OCI-LY7 (cell line): ENCODE measurements at places on chromosomes 7 and 10. TPM values are rescaled to one million over a fixed set of nuclear protein-coding genes. Genes with fewer than 3 reads are reported as not detected.

DNA sequence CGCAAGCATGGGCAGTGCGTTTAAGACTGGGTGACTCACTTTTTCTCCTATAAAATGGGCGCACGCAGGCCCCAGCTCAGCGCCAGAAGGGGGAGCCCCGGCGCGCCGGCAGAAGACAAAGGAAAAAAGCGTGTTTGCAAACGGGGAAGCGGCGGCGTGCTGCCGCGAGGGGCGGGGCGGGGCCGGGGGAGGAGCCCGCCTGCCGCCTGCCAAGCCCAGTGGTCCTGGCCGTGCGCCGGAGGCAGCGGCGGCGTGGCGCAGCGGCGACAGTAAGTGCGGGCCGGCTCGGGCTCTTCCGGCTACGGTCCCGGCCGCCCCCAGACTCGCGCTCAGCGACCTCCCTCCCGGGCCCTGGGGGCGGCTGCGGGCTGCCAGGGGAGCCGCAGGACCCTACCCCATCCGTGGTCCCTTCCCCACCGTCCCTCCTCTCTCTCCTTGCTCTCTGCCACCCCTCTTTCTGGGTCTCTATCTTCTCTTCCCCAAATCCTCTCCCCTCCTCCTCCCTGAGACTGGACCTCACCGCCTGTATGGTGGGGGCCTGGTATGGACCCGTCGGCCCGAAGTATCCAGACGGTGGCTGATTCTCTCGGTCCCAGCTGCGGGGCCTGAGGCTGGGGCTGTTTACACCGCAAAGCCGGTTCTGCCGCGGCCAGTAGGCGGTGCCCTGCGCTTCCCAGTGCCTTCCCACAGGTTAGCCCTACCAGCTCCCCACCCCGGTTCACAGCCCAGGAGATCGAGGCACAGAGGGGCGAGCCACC is at the start of gene SLC29A3:
Gene SLC29A3 (plus strand): TSS at position 218 of the 758 bp plus-strand sequence. CDS start 51 bp downstream, at position 269.
- peak; percentile 90 for DNase-seq

- no peak for DNase-seq
Observed at GRCh38 chr7:96090756-96091155, 231.1 kb downstream of the SLC25A13 start.

GRCh38 chr7:117044664-117045063 is 91.4 kb downstream of the ST7 start:
- DNase-seq: no peak

DNA sequence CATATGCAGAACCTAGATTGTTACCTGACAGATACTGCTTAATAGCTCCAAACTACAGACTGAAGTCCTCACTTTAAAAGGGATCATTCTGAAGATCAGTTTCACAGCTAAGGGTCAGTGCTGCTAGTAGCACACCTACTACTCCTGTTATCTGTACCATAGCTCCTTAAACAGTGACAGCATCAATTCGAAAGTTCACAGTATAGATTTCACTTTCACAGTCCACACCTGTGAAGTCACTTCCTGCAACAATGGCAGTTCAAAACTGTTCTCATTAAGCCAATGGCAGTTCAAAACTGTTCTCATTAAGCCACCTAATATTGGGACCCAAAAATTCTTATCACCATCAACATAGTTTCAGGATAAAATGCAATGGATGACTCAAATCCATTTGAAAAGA is 10.7 kb upstream of the FHIP2A start:
- DNase-seq: no peak

DNA sequence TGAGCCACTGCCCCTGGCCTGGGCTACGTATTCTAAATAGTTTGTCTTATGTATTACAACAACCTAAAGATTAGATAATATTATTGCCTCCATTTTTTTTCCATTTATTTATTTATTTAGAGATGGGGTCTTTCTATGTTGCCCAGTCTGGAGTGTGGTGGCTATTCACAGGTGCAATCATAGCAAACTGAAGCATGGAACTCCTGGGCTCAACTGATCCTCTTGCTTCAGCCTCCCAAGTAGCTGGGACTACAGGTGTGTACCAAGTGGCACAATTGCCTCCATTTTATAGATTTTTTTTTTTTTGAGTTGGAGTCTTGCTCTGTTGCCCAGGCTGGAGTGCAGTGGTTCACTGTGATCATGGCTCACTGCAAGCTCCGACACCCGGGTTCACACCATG is 6.5 kb upstream of the TRA2A start:
- no peak for DNase-seq

DNA sequence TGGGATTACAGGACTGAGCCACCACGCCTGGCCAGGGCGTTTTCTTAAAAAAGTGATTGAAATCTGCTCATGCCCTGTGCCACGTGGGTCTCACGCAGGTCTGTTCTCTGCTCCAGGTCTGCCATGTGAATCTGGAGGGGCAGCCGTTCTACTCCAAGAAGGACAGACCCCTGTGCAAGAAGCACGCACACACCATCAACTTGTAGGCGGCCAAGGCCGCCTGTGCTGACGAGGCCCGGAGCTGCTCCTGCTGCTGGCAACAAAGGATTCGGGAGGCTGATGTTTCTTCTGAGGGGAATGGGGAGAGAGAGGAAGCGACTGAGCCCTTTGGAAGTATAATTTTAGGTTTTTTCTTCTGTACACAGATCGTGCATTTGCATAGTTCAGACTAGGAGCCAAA is 23.6 kb upstream of the BMPR1A start:
- no peak for DNase-seq

- no peak for DNase-seq
Observed at GRCh38 chr7:46369933-46370654, 449.0 kb upstream of the IGFBP3 start.

GRCh38 chr7:44076101-44076895 is 6.0 kb downstream of the POLM start:
- DNase-seq: no peak

DNA sequence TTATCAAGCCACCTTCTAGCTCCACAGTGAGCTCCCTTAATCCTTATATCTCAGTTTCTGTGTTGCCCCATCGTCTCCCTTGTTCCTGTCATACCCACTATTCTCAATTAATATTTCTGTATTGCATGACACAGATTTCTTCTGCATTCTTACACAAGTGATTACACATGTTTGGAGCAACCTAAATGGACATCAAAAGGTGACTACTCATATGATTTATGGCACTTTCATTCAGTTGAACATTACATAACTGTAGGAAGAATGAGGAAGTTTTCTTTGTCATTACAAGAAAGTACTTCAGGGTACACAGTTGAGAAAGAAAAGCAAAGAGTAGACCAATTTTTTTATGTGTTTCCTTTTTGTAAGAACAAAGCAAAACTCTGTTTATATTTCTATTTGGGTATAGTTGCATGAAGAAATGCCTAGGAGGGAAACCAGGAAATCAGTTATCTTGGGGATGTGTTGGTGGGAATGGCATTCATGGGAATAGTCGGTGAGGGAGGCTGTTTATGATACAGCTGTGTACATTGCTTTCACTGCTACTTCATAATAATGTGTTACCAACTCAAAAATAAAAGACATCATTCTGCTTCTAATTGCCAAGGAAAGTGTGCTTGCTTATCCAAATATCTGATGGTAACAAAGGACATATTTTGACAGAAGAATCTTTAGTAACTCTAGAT is 23.6 kb upstream of the PRSS37 start:
- no peak for DNase-seq

DNA sequence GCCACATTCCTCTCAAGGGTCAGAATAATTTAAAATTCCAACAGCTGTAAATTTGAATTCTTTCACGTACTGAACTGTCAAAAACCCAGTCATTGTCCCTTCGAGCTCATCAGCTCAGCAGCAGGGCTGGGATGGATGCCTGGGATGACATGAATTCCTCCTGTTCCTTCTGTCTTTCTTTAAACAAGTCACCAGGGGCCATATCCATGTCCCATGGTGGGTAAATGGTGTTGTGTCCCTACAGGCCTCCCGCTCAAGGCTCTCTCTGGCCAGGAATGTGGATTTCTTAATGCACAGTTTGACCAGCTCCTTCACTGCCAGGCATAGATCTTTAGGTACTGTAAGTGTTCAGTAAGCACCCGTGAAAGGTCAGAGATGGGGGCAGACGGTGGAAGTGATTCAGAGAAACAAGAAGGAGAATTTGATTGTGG is 13.8 kb upstream of the TECPR1 start:
- DNase-seq: no peak

DNA sequence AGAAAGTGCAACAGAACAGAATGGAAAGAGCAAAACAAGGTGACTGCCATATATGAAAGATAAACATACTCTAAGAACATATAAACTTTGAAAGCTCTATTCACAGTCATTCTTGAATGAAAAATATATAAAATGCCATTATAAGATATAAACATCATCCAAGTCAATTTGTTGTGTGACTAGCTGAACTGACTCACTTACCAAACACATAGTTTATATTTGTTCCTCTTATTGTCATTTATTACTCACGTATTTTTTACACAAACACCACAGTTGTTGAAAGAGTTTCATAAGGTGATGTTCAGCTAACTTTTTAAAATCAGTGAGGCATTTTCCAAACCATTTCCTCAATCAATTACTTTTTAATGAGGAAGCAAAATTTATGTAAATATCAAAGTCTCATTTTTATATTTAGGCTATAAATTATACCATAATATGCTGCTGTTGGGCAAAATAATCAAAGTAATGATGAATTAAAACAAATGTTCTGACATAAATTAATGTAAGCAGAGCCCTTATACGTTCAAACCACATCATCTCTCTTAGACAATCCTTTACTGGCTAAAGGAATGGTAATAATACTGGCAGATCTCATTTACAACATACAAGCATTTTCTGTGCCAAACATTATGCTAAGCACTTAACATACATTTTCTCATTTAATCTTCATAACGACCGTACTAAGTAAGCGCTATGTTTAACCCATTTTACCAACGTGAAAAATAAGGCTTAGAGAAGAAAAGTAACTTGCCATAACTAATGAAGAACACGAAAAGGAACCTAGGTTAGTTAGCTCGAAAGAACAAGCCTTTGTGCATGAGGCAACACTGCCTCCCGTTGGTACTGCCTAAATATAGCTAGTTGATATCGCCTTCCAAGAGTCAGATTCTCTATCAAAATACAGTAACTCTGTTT is 7.3 kb downstream of the LRRN3 start:
- no peak for DNase-seq

DNA sequence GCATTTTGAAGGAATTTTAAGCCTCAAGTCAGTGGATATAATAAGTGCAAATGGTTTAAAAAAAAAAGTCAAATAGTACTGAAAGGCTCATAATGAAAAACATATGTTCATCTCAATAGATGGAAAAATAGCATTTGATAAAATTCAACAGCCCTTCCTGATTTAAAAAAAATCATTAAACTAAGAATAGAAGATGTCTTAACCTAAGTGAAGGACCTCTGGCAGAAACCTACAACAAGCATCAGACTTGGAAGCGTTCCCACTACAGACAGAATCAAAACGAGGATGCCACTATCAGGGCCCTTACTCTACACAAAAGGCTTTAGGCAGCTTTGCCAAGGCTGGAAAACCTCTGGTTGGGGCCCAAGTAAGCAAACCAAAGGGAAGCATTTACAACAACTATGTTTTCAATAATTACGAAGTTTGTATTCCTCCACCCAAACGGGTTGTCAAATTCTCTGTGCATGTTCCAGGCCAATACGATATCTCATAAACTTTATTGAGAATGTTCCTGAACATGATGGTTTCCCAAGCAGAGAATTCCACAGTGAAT is 45.1 kb downstream of the CYTH3 start:
- DNase-seq: no peak

GRCh38 chr10:103683851-103684250 is 171.5 kb downstream of the SH3PXD2A start:
- no peak for DNase-seq

GRCh38 chr7:96993094-96993865 is 12.1 kb upstream of the DLX6 start:
- no peak for DNase-seq

Gene BHLHA15
- 1.9 and 4.3 TPM in 2 replicates for total RNA-seq

Gene PRRT4
- total RNA-seq: not detected in 2 replicates

Gene PLEKHS1
- total RNA-seq: not detected in 2 replicates

Gene CDK14
- total RNA-seq: 107 and 111 TPM in 2 replicates
